ENCODE measurements at places on chromosomes 6 and 20.

DNA sequence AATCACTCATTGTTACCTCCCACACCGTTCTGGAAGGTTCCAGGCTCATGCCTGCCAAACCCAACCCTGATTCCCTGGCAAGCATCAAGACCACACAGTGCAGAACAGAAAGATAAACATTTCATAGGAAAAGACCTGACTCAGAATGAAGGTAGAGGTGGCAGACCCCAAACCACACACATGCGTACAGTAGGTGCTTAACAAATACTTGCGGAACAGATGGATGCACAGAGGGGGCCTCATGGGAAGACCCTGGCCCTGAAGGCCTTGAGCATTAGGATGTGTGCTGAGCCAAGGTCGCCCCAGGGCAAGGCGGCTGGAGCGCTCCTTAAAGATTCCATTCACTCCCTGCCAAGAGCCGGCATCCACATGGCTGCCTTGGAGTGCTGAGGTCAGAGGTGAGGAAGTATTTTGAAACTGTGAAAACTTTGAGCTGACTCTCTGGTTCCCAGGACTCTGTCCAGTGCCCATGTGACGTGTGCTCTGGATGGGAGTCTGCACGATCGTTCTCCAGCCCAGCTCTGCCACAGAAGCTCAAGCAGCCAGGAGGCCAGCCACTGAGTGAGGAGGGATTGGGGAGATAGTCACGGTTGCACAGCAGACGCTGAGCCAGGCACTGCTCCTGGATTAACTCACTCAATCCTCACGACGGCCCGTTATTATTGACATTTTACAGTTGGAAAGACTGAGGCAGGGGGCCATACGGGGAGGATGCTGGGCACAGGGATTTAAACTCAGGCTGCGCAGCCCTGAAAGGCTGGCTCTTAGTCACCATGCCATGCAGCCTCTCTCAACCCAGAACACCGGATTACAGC lies 65.5 kb upstream of the AFDN start:
- no peak for DNase-seq

DNA sequence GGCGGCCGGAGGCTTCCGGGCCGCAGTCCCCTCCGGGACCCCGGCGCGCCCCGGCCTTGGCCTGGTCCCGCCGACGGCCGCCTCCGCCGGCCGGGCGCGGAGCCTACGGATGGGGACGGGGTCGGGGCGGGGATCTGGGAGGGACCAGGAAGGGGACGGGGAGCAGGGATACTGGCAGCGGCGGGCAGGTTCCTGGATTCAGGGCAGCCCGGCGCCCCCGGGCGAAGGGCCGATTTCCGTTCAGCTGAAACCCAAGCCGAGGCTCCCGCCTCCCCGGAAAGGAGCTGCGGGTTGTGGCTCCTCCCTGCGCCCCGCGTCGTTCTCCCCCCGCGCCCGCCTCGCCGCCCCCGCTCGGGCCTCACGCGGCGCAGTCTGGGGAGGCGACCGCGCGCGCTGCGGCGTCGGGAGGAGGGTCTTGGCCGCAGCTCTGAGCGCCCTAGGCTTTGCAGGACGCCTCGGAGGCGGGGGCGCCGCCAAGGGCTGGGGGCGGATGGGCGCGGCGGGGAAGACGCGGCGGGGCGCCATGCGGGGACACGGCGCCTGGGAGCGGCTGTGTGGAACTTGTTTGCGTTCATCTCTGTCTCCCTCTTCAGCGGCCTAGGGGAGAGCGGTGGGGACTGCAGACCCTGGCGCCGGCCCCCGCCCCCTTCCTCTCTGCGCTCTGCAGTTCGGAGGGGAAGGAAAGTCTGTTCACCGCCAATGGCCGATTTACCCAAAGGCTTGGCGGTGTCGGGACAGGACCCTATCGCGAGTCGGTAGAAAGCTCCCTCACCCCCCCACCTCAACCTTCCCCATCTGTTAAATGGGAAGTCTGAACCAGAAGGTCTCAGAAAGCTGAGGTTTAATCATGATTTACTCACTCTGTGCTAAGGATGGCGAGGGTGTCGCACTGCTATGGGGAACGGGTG lies 22.7 kb upstream of the TMEM181 start:
- DNase-seq, result no peak

DNA sequence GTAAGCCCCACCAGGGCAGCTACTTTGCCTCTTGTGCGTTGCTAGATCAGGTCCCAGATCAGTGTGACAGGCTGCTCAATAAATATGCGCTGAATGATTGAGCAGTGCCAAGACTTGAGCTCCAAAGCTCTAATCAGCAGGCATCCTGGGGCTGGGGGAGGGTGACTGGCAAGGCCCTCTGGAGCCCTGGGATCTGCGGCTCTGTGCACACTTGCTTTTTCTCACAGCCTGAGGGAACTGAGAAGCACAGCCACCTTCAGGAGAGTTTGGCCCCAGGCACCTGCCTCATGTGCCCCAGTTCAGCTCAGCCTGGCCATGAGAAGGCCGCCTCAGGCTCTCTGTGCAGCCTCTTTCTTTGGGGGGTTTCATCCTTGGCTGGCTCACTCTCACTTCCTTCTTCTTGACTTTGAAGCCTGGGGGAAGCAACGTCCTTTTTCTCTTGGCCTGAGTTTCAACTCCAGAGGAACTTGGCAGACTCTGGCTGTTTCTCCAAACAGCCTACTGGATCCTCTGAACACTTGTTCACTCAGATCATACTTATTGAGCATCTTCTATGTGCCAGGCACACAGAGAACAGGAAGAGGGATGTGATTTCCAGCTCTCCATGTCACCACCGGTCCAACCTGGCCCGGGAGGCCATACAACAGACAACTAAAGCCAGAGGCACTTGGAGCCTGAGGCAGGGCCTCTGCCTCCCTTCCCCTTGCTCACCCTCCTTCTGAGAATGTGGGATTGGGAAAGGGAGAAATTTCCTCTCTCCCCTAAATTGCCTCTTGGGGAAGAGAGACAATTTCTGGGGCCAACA lies 114.0 kb downstream of the VEGFA start:
- no peak for DNase-seq

DNA sequence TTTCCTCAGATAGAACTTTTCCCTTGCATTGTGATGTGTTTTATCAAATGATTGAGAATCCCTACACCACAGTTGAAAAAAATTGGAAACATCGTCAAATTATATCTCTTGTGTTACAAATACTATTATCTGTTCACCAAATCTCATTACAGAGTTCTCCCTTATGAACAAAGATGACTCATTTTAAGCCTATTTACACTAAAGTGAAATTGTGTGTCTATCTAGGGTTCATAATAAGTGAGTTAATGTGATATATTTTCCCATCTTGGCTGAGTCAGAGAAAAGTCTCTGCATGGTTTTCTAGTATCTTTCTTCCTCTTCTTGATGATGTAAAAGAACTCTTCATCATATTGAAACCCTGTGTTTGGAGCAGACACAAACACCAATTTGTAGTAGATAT lies 1263.3 kb upstream of the EYS start:
- DNase-seq, result no peak
